ENCODE measurements at places on chromosomes 1 and 21.

DNA sequence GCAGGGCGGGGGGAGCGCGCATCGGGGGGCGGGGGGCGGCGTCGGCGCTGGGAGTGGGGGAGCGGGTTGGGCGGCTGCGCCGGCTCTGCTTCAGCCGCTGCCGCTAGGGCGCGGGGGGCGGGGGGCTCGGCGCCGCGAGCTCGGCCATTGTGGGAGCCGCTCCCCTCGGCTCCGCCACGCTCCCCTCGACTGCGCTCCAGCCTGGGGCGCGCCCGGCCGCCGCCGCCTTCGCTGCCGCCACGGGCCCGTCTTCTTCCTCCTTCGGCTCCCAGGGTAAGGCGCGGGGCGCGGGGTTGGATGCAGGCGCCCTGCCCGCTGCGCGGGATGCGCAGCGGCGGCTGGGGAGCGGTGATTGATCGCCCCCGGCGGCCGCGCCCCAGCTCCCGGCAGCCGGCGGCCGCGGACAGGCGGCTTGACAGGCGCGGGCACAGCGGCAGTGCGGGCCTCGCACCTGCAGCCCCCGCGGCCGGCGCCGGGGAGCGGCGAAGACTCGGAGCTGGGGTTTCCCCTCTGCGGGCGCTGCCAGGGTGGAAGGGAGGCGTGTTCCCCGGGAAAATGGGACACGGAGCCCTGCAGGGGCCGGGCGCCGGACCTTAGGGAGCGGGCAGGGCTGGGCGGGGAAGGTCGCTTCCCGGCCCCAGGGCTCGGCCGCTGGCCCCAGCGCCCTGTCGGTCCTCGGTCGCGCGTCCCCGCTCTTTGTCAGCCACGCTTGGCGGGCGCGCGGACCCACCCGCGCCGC lies 55.3 kb downstream of the NDUFS5 start:
- DNase-seq: peak; percentile 15

DNA sequence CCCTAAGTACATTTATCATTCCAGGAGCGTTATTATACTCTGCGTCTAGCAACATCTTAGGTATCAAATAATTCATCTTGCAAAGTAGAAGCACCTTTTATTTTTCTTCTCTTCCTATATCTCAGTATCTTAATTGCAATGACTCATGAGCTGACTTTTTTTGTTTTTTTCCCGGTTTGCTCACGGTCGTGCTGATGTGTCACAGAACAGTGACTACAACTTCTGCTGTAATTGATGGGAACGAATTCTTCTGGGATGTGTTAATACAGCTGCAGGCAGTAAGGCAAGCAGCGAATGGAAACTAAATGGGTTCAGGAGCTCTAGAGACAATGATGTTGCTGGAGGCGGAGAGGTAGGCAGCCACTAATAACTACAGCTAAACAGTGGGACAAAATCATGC lies 89.8 kb upstream of the TMPRSS15 start:
- DNase-seq: no peak

GRCh38 chr21:45033791-45034555 lies 40.4 kb upstream of the ADARB1 start:
- no peak for DNase-seq

DNA sequence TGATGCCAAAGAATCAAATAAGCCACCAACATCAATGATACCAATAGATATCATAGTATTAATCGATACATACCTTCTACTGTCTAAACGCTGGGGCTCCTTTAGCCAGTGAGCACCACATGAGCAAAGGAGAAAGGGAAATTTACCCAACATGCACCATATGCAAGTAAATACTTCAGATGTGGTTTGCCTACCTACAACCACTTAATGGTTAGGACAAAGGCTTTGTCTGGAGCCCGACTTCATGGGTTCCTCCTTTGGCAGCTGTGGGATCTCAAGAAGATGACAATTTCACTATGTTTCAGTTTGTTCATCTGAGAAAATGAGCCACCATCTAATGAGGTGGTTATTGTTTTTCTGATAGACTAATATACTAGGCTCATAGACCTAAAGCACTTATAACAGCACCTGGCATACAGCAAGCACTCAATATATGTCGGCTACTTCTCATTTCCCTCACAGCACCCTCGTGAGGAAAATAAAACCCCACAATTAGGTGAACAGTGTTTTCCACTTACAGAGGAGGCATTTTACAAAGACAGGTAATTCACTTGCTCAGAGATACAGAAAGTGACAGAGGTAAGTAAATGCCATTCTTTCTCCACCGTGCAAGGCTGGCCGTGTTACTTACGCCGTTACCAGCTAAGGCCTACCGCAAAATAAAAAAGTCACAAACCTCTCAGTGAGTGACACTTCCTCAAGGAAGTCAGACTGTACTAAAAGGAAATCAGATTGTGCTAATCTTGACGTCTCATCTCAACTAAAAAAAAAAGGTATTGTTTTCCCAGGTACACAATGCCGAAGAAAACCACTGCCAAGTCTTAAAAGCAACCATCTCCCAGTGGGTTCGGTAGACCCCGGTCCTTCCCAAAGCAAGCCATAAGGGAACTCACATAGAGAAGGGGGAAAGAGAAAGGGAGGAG lies 1.6 kb downstream of the TTC13 start:
- no peak for DNase-seq

DNA sequence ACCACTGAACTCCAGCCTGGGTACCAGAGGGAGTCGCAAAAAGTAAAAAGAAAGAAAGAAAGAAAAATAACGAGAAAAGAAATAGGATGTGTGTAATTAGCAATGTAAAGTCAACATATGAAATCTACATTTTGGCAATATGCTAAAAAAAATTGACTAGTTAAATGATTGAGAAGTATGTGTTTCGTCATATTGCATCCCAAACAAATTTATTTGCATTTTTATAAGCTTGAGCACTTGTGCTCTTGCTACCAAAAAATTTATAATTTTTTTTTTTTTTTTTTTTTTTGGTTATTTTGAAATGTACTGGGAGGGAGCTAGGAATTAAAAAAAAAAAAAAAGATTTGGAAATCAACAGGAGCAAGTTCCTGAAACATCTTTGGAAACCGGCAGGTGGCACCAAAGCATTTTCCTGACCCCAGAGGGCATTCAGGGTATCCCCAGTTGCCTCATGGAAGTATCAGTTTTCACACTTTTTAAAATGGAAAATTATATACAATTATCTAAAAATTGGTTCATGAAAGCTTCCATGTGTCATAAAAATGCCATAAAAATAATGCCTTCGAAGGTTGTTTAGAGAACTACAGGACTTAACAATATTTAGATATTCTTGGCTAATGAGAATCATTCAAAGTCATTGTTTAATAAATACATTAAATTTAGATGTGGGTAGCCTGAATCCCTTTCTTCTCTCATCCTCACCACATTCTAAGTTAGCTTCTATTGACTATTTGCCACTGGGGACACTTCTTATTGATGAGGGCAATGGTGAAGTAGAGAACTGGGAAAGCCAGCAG lies 4.8 kb upstream of the HEATR1 start:
- peak; percentile 73 for DNase-seq
